ENCODE measurements at places on chromosomes 16 and 17.

- DNase-seq, result no peak
Observed at GRCh38 chr16:88320947-88321634, 61.7 kb upstream of the ZNF469 start.

- no peak for DNase-seq
Observed at GRCh38 chr17:37079735-37080134, 131.0 kb downstream of the AATF start.

- DNase-seq, result no peak
Observed at GRCh38 chr16:75250809-75251279, 580 bp downstream of the BCAR1 start.

- no peak for DNase-seq
Observed at GRCh38 chr16:74019612-74020011, 277.0 kb upstream of the PSMD7 start.

- no peak for DNase-seq
Observed at GRCh38 chr17:69773081-69773480, 301.9 kb upstream of the KCNJ16 start.

- no peak for DNase-seq
Observed at GRCh38 chr16:47577029-47577428, 115.9 kb downstream of the PHKB start.

- no peak for DNase-seq
Observed at GRCh38 chr16:28496844-28497243, 2.4 kb downstream of the APOBR start.

GRCh38 chr17:2223617-2223927, 80.0 kb downstream of the SMG6 start:
- no peak for DNase-seq
